ENCODE measurements at places on chromosomes 2 and 18.

- no peak for DNase-seq
Measured at GRCh38 chr18:62485684-62486083, 37.1 kb upstream of the ZCCHC2 start.

- no peak for DNase-seq
Measured at GRCh38 chr2:56130463-56131070, 53.2 kb upstream of the CCDC85A start.

DNA sequence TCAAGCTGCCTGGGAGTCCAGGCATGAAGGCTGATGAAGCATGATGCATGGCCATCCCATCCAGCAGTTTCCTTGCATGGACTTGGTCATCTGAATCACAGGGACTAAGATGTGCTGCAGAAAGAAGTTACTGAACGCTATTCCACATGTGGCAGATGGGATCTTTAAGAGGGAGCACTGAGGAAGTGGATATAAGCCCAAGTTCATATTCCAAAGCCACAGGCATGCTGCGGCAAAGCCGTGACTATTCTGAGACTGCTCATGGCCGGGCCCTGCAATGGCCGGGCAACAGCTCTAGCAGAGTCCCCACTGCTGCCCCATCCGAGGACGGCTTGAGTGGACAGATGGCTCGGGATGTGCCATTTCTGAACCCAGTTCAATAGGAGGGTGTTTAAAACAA lies 61.5 kb downstream of the STPG4 start:
- DNase-seq, result no peak

DNA sequence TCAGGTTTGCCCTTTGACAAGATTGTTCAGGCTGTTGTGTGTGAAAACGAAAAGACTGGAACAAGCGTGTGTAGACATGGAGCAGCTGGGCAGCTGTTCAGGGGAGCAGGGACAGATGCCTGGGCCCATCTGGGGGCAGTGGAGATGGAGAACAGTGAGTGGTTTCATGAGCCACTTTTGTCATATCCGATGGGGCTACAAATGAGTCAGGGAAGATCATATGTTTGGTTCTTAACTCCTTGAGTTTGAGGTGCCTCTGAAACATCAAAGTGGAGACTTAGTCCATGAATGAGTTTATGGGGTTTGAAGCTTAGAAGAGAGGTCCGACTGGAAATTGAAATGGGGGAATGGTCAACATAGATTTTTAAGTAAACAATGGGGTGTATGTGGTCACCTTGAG lies 9.3 kb upstream of the PLB1 start:
- DNase-seq, result no peak
